ENCODE measurements at places on chromosomes 13 and 19. TPM values are rescaled to one million over a fixed set of nuclear protein-coding genes. Genes with fewer than 3 reads are reported as not detected.

- no peak for DNase-seq
These were observed 53.8 kb downstream of the SLC6A16 start for GRCh38 chr19:49271080-49271753.

GRCh38 chr13:105144936-105145335 lies 1390.5 kb downstream of the EFNB2 start:
- DNase-seq, result no peak

GRCh38 chr19:28960986-28961705 lies 251.8 kb downstream of the UQCRFS1 start:
- no peak for DNase-seq

DNA sequence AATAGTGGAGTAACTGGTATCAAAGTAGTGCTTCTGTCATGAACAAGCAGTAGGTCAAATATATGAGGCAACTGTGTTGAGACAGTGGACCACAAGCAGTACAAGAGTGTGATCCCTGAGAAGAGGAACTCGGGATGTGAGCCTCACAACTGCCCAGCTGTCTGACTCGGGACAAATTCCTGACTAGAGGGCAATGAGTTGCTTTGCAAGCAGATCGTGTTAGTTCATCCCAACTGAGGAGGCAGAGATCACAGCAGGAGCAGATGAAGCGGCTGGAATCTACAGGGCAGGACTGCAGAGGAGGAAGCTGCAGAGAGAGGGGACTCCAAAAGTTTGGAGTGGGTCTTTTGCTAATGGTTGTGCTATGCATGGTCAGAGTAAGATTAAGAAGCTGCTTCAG lies 741.1 kb downstream of the DIAPH3 start:
- no peak for DNase-seq

The RNF113B gene
- total RNA-seq, result not detected

The GPC6 gene
- total RNA-seq, result 6.0 TPM

The LPAR2 gene
- 0.97 TPM for total RNA-seq
